ENCODE measurements at places on chromosomes 7 and 10. TPM values are rescaled to one million over a fixed set of nuclear protein-coding genes. Genes with fewer than 3 reads are reported as not detected.

DNA sequence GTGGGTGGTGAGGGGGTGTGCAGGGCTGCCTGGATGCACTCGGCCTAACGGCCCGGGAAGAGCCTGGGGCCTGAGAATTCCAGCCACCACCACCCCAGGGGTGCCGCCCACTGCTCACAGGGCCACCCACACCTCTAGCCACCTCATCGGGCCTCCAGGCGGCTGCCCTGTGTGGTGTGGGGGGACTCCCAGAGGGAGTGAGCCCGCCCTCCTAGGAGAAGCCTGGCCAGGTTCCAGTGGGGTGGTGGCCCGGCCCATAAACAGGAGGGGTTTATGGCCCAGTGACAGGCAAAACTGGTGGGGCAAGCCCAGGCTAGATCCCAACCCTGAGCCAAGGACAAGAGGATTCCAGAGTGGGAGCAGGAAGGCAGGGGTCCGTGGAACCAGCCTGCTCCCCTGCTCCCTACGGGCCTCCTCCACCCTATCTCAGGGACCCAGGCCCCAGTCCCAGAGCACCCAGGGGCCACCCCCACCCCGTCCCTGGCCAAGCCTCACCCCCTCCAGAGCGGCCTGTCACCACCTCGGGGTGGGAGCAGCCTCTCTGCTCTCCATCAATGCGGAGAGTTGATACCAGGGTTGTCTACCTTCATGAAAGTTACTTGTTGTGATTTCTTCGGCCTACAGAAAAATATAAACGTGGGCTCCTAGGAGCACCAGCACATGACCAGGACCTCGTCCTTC lies 20.2 kb upstream of the PDGFA start:
- DNase-seq = peak; percentile 76

DNA sequence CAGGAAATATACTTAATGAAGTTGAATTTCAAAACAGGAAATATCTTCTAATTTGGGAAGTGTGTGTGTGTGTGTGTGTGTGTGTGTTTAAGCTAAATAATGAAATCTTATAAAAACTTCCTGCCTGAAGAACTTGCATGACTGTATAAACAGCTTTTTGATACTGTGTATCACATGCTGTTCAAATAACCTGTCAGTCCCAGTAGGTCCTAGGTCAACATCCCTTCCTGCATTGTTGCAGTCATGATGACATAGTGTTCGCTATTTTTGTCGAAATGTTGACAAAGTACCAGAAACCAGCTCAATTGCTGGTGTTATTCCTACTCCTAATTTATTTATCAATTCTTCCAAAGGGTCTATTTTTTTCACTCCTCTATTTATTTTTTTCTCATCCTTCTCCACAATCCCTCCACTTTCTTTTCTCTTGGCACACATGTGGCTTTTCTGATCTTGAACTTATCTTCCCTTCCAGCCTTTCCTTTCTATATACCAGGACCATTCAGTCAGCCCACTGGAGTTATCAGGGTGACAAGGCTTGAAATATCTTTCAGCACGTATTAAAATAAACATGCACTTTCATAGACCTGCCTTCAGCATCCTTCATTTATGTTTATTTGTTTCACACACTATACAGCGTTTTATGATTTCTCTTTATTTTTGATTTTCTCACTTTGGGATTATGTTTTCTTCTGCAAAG lies 115.8 kb downstream of the PLXDC2 start:
- no peak for DNase-seq

- no peak for DNase-seq
Measured at GRCh38 chr10:7258948-7259523, 151.8 kb downstream of the SFMBT2 start.

GRCh38 chr7:128103498-128104107 lies 72.4 kb upstream of the LRRC4 start:
- DNase-seq = no peak

DNA sequence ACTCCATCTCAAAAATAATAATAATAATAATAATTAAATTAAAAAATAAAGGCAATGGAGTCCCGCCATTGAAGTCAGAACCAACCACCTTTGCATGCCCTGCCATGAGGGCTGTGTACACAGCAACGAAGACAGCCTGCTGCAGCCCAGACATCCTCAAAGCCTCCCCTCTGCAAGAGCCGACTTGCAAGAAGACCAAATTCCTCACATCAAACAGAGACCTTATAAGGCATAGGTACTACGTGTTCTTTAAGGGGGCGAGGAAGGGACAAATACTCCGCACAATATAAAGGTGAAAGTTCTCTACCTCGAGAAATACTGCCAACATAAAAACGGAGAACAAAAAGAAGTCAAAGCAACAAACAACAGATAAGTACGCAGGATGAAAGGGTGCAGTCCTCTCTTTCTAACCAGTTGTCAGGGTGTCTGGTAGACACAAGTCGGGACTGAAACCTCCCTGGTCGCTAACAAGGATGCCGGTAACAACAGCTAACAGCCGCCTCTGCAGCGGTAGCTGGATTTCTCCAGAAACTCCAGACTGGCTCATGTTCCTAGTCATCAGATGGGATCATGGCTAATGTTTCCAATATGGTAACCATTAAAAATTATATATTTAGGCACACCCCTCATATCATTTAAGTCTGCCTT lies 23.6 kb downstream of the FGFR2 start:
- DNase-seq = no peak

- no peak for DNase-seq
Measured at GRCh38 chr10:78844960-78845607, 223.7 kb upstream of the ZMIZ1 start.

DNA sequence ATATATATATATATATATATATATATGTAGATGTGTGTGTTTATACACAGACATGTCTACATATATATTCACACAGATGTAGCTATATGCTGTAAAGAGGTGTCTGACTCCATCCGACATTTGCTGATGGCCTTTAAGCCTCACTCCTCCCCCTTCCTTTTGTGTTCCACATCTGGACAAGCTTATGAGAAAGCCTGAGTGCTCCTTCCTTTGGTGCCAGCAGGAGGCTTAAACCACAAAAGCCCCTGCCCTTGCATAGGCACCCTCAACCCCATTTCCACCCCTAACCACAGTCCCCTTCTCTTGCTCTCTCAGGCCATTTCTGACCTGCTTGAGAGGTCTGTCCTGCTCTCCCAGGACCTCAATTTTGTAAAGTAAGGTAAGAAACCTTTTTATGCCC lies 98.7 kb downstream of the SVOPL start:
- no peak for DNase-seq

DNA sequence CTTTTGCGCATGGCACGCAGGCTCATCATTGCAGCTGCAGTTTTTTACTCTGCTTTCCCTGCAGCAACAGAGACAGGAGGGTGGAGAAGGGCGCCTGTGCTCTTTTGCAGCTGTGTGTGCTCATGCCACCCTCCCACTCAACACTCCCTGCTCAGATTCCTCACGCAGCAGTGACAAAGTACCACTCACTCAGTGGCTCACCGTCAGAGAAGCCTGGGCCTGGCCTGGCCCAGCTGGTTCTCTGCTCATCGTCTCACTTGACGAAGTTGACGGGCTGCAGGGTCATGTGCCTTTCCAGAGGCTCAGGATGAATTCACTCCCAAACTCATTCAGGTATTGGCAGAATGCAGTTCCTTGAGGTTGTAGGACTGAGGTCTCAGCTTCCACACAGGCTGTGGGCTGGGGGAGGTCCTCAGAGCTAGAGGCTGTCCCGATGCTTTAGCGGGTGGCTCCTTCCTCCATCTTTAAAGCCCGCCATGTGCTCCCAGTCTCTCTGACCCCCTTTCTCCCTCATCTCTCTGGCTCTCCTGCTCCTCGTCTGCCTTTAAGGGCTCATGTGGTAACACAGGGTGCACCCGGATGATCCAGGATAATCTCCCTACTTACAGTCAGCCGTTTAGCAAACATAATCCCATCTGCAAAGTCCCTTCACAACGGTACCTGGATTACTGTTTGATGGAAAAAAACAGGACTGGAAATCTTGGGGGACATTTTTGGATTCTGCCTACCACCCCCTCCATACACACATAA lies 25.8 kb downstream of the PTPRE start:
- no peak for DNase-seq

DNA sequence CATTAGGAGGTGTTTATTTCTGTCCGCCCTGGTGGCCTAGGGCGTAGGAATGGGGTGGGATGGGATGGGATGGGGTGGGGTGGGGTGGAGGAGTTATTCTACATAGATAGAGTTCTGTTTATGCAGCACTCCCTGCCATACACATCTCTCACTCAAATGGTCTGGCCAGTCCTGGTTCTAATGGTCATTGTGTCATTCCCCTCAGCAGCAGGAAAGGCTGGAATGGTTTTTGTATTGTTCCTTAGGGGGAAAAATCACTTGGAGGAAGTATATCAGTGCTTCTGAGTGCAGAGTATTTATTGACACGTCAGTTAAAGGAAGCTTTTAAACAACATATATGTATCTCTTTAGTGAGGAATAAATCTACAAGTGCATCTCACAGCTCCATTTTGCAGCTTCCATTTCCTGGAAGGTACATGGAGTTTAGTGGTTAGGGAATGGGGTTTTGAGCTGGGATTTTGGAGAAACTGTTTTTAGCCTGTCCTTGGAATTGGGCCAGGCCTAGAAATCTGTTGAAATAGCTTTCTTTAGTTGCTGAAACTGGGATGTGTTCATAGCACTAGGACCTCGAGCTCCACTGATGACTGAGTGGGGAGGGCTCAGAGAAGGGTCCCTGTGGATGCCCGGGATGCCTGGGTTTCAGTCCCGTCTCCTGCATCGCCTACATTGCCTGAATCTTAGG lies 8.3 kb downstream of the TSPAN14 start:
- no peak for DNase-seq

GRCh38 chr10:119153661-119154060 lies 11.9 kb downstream of the SFXN4 start:
- DNase-seq = no peak

DNA sequence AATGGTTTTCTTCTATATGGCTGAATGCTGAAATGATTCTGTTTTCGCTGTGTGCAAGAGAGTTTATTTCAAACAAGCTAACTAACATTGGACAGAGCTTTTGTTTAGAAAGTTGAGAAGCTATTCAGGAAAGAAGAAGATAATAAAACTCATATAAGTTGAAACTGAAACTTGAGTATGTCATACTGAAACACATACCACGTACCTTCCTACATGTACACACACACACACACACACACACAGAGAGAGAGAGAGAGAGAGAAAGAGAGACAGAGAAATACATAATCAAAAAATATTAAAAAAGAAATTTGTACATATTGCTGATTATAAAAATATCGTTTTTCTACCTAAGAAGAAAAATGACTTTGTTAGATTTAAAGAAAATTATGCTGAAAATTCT lies 561.9 kb upstream of the KCND2 start:
- DNase-seq = no peak

DNA sequence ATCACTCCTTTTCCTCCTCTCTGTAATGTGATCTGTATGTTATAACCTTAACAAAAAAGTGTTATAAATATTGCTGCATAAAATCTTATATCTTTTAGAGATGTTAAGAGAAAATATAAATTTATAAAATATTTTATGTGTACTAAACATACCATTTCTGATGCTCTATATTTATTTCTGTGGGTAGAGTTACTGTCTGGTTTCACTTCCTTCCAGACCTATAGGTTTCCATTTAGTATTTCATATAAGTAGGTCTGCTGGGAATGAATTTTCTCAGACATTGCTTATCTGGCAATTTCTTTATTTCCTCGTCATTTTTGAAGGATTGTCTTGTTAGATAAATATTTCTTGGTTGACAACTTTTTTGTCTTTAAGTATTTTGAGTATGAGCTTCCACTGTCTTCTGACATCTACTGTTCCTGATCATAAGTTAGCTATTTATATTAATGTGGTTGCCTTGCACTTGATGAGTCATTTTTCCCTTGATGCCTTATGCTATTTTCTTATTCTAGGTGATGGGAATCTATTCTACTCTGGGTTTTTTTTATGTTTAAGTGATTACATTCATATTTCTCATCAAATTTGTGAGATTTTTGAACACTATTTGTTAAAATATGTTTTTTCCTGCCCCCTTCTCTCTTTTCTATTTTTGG lies 11.2 kb upstream of the THSD7A start:
- no peak for DNase-seq

- no peak for DNase-seq
Measured at GRCh38 chr10:71475243-71475871, 78.6 kb downstream of the CDH23 start.

Gene CHST3
- polyA plus RNA-seq = 0.07 TPM

Gene CALCR
- 0.11 TPM for polyA plus RNA-seq

Gene HKDC1
- polyA plus RNA-seq = 0.53 TPM
